ENCODE measurements at places on chromosomes 4 and X. TPM values are rescaled to one million over a fixed set of nuclear protein-coding genes. Genes with fewer than 3 reads are reported as not detected.

Gene UFSP2
- 19.8 TPM for total RNA-seq

GRCh38 chr4:139234253-139234652 is 45.8 kb downstream of the MGARP start:
- H3K4me1 ChIP-seq = no peaks in the 10 kb centered on the region
- H3K27me3 ChIP-seq = no peaks in the 10 kb centered on the region
- no peak for DNase-seq
- H3K4me3 ChIP-seq = no peak overlapping the region
- H3K36me3 ChIP-seq = no peaks in the 10 kb centered on the region

DNA sequence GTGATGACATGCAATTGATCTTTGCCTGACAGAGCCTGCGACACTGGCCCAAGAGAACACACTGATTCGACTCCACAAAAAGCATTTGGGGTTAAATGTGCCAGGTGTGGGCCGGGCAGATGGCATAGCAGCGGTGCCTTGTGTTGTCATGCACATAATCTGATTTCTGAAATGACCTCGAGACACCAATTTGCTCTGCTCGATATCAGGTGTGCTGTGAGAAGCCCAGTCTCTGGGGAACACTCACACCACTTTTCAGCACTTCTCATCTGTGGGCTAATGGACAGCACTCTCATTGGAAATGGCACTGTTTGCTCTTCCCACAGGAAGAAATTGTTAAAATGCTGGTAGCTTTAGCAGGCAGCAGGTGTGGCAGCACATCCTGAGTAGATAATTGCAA is 738.3 kb upstream of the TENM3 start:
- no peak overlapping the region for H3K27ac ChIP-seq
- no peaks in the 10 kb centered on the region for H3K4me1 ChIP-seq
- H3K36me3 ChIP-seq = no peaks in the 10 kb centered on the region
- no peaks in the 10 kb centered on the region for H3K27me3 ChIP-seq
- DNase-seq = no peak

Gene ABCG2
- 1.4 TPM for total RNA-seq

Gene DUSP9
- 0.09 TPM for total RNA-seq

DNA sequence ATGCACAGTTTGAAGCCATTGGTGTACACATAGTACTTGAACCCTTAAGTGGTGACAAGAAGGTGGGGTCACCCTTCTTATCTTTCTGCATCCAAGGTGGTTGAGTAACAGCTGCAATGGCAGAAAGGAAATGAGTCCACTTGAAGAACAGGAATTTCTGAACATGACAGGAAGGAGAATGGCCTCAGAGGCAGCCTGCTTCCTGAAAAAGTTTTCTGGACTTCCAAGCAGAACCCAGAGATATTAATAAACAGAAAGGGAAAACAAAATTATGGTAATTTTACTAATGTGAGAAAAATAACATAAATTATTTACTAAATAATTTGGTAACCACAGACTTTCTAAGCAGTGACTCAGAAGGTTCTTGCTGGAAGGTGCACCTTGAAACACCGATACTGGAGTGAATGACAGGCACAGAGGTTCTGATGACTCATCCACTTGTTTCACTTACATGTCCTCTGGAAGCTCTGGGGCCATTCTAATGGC is 119.9 kb upstream of the HS3ST1 start:
- H3K4me1 ChIP-seq = no peaks in the 10 kb centered on the region
- H3K4me3 ChIP-seq = no peak overlapping the region
- DNase-seq = no peak
- H3K36me3 ChIP-seq = no peaks in the 10 kb centered on the region
- H3K27me3 ChIP-seq = no peaks in the 10 kb centered on the region

Gene CCDC110
- total RNA-seq = not detected

DNA sequence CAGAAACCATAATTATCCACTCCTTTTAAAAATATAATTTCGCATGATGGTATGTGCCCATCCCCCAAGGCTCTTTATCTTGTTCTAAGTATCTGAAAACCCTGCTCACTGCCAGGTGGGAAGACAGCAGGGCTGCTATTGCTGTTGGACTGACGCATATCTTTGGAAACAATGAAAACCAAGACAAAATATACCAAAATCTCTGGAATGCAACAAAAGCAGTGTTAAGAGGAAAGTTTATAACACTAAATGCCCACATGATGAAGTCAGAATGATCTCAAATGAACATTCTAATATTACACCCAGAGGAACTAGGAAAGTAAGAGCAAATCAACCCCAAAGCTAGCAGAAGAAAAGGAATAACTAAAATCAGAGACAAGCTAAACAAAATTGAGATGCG is 162.0 kb downstream of the FAM47B start:
- H3K36me3 ChIP-seq = no peaks in the 10 kb centered on the region
- no peaks in the 10 kb centered on the region for H3K27me3 ChIP-seq
- no peak overlapping the region for H3K27ac ChIP-seq
- no peak overlapping the region for H3K4me3 ChIP-seq
- H3K4me1 ChIP-seq = no peaks in the 10 kb centered on the region

Gene TMPRSS11F
- total RNA-seq = not detected

- no peak overlapping the region for H3K27ac ChIP-seq
- no peak overlapping the region for H3K4me3 ChIP-seq
These were observed 8.8 kb upstream of the BEX3 start for GRCh38 chrX:103367502-103367901.

Gene PDLIM3
- not detected for total RNA-seq

Gene SNCA
- total RNA-seq = 0.42 TPM

Gene OPHN1
- total RNA-seq = 0.20 TPM

DNA sequence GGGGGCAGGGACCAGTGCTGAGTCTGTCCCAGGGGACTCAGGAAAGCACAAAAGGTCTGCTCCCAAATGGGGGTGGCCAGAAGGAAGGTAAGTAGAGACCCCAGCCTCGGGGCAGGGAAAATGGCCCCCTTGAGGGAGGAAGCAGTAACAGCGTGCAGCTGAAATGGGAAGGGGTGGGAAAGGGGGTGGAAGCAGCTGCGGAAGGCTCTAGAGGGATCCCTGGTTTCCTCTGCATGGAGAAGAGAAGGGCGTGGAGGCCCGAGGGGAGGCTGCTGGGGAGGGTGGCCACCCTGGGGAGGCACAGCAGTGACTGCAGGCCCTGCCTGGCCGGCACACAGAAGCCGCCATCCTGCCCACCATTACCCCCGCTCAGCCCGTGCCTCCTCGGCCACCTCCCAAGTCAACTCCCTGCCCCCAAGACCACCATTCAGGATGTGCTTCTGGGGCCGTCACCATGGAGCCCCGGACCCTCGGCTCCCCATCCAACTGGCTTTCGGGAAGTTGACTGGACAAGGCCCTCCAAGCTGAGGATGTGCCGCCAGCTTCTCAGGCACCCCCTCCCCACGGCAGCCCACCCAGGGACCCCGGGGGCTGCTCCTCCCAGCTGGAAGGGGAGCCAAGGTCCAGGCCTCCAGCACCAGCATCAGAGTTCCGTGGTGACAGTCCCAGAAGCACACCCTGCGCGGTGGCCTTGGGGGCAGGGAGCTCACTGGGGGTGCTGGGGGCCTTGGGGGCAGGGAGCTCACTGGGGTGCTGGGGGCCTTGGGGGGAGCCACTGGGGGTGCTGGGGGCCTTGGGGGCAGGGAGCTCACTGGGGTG is 23.6 kb downstream of the CFAP99 start:
- no peak overlapping the region for H3K27ac ChIP-seq
- no peaks in the 10 kb centered on the region for H3K36me3 ChIP-seq
- peaks cover 3% of the 10 kb centered on the region for H3K4me1 ChIP-seq
- no peak for DNase-seq
- no peaks in the 10 kb centered on the region for H3K27me3 ChIP-seq

Gene FRG2
- 0.59 TPM for total RNA-seq

Gene GPC4
- not detected for total RNA-seq

GRCh38 chr4:122658818-122659295 is 38.0 kb upstream of the IL21 start:
- H3K4me3 ChIP-seq = no peak overlapping the region
- no peaks in the 10 kb centered on the region for H3K36me3 ChIP-seq
- peaks cover 3% of the 10 kb centered on the region for H3K4me1 ChIP-seq

DNA sequence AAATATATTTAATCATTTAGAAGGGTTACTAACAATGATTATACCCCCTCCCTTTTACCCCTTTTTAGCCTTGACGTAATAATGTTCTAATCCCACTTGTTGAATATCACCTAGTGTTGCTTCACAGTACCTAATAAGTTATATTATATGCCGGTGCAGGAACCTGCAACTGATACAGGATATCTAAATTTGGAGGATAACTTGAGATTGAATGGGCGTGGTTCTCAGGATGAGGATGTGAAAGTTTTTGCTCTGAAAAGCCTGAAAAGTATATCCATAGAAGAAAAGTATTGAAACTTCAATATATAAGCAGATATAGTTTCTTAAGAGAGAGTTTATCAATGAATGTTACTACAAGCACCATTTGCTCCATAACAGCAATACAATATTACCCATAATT is 59.8 kb downstream of the ZNF711 start:
- no peak overlapping the region for H3K27ac ChIP-seq
- H3K36me3 ChIP-seq = no peaks in the 10 kb centered on the region
- no peak overlapping the region for H3K4me3 ChIP-seq
- no peaks in the 10 kb centered on the region for H3K27me3 ChIP-seq
- no peaks in the 10 kb centered on the region for H3K4me1 ChIP-seq

- H3K27me3 ChIP-seq = no peaks in the 10 kb centered on the region
- no peak for DNase-seq
- H3K36me3 ChIP-seq = no peaks in the 10 kb centered on the region
- no peak overlapping the region for H3K27ac ChIP-seq
- H3K4me1 ChIP-seq = no peaks in the 10 kb centered on the region
These were observed 76.5 kb downstream of the RTL9 start for GRCh38 chrX:110435196-110435595.

- no peaks in the 10 kb centered on the region for H3K36me3 ChIP-seq
- no peak for DNase-seq
- no peak overlapping the region for H3K4me3 ChIP-seq
- no peak overlapping the region for H3K27ac ChIP-seq
- no peaks in the 10 kb centered on the region for H3K27me3 ChIP-seq
These were observed 157.0 kb downstream of the PCDH18 start for GRCh38 chr4:137375111-137375850.

DNA sequence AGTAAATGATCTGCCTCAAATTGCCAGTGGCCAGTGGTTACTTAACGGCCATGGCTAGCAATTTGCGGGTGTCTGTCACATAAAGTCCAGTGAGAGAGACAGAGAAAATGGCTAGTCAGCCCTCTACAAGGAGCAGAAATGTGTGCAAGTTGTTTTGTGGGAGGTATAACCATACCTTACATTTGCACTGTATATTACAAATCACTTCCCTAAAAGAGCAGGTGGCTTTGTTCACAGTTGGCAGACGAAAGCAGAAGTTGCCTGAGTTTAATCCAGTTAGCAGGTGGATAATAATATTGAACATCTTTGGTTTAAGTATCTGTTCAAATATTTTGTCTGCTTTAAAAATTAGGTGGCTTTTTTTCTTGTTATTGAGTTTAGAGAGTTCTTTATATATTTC is 15.6 kb downstream of the SRPX start:
- no peaks in the 10 kb centered on the region for H3K27me3 ChIP-seq
- no peaks in the 10 kb centered on the region for H3K4me1 ChIP-seq
- H3K4me3 ChIP-seq = no peak overlapping the region
- no peak for DNase-seq
- no peaks in the 10 kb centered on the region for H3K36me3 ChIP-seq

Gene ZNF630
- 1.5 TPM for total RNA-seq

Gene CRMP1
- total RNA-seq = not detected

DNA sequence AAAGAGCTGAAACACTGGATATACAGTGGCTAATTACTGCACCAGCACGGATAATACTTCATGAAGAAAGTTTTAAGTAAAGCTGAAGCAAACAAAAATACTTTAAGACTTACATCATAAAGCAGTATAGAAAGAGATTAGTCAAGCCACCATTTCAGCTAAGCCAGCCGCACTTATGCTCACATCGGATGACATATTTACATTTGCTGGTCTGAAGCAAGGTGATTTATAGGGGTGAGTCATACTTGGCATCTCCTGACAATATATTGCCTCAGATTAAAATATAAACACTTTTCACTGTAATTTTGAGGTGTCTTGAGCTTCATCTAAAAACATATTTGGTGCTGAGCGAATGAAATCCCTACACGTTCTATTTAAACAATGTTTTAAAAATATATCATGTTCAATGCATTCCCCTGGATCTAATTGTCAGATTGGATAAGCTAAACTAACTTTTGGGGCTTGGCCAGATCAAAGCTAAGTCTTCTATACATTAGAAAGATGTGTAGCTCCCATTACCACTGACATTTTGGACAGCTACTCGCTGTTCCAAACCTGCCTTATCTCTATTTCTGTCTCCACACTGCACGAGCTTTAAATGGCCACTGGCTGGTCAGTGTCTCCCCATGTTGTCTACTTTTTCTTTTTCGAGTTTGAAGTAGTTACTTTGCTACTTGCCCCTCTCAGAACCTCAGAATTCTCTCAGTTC is 103.2 kb downstream of the VCX2 start:
- no peak overlapping the region for H3K4me3 ChIP-seq
- no peaks in the 10 kb centered on the region for H3K4me1 ChIP-seq
- H3K27ac ChIP-seq = no peak overlapping the region
- no peak for DNase-seq
- no peaks in the 10 kb centered on the region for H3K36me3 ChIP-seq

Gene MGAT4D
- not detected for total RNA-seq
